ENCODE measurements at places on chromosomes 11 and 22.

GRCh38 chr11:66409226-66409625, 11.6 kb upstream of the NPAS4 start:
- no peak for DNase-seq

DNA sequence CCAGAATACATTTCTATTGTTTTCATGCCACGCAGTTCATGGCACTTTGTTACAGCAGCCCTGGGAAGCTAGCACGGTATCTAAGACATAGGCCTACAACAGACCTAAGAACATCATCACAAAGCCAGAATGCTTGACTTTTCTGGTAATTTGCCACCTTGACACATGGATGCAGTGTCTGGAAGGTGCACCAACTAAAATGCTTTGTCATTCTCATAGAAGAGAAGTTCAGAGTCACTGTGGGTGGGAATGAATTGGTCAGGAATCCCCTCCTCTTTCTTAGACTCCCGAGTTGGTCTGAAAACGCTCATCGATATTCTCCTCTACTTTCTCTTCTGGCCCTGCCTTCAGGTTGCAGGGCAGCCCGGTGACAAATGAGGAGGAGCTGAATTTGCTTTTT, 121.5 kb downstream of the COMMD9 start:
- DNase-seq: no peak

DNA sequence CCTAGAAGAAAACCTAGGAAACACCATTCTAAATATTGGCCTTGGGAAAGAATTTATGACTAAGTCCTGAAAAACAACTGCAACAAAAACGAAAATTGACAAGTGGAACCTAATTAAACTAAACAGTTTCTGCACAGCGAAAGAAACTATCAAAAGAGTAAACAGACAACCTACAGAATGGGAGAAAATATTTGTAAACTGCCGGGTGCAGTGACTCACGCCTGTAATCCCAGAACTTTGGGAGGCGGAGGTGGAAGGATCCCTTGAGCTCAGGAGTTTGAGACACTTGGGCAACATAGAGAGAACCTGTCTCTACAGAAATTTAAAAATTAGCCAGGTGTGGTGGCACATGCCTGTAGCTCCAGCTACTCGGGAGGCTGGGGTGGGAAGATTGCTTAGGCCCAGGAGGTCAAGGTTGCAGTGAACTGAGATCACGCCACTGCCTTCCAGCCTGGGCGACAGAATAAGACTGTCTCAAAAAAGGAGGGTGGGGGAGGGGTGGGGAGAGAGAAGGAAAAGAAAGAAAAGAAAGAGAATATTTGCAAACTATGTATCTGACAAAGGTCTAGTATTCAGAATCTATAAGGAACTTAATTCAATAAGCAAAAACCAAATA, 14.0 kb downstream of the OR2AT4 start:
- no peak for DNase-seq

GRCh38 chr11:128904656-128905344, 13.6 kb downstream of the KCNJ5 start:
- DNase-seq: no peak

- DNase-seq: no peak
Measured at GRCh38 chr11:58671983-58672633, 49.6 kb downstream of the CNTF start.

DNA sequence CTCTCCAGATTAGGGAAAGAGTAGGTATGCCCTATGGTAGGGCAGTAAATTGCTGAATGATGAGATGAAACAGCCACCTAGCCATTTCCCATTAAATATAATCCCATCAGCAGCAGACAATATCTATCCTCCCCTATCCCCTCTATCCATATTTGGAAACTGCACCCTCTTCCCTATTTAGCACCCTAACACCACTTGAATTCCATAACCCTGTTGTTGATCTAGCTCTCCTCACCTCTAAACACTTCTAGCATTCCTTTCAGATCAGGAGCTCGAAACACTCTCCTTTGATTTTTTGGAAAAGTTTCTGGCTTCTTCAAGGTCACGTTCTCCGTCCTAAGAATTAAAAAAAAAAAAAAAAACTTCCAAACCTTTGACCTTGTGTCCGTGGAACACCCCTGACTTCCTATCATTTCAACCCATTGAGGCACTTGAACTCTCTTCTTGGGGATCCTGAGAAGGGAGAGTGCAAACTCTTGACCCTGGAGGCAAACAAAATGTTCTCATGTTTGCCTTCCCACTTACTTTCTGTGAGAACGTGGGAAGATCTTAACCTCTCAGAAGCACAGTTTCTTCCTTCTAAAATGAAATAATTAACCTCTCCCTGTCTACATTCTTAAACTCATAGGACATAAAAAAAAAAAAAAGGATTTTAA, 19.0 kb downstream of the TRIM5 start:
- no peak for DNase-seq

- no peak for DNase-seq
Measured at GRCh38 chr11:88370782-88371181, 33.2 kb upstream of the CTSC start.

- DNase-seq: no peak
Measured at GRCh38 chr11:120613264-120614226, 102.0 kb downstream of the GRIK4 start.

GRCh38 chr11:606245-606644, 9.5 kb downstream of the IRF7 start:
- DNase-seq: no peak

- no peak for DNase-seq
Measured at GRCh38 chr11:63682066-63683021, 1.0 kb downstream of the RTN3 start.

- no peak for DNase-seq
Measured at GRCh38 chr11:134950692-134951304, 538.8 kb upstream of the B3GAT1 start.

GRCh38 chr11:125621995-125622394, 3.0 kb upstream of the CHEK1 start:
- DNase-seq: no peak

DNA sequence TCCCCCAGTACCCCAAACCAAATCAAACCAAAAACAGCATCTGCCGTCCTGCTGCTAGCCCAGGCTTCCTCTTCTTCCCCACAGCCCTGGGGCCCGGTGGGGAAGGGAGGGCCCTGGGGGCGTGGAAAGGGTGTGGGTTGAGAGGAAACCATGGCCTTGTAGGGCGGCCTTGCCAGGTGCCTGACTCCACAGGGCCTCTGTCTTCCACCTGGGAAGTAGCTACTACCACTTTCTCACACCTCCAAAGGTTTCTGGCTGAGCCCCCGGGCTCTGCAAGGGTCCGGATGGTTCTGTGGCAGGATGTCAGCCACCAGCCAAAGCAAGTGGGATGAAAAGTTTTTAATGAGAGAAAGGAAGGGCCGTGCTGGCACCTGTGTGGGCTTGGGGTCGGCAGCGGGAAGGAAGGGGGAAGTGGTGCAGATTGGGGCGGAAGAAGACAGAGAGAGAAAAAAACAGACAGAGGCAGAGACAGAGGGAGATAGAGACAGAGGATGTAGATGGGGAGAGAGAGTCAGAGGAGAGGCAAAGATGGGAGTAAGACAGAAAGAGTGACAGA, 10.5 kb downstream of the TPST2 start:
- no peak for DNase-seq

DNA sequence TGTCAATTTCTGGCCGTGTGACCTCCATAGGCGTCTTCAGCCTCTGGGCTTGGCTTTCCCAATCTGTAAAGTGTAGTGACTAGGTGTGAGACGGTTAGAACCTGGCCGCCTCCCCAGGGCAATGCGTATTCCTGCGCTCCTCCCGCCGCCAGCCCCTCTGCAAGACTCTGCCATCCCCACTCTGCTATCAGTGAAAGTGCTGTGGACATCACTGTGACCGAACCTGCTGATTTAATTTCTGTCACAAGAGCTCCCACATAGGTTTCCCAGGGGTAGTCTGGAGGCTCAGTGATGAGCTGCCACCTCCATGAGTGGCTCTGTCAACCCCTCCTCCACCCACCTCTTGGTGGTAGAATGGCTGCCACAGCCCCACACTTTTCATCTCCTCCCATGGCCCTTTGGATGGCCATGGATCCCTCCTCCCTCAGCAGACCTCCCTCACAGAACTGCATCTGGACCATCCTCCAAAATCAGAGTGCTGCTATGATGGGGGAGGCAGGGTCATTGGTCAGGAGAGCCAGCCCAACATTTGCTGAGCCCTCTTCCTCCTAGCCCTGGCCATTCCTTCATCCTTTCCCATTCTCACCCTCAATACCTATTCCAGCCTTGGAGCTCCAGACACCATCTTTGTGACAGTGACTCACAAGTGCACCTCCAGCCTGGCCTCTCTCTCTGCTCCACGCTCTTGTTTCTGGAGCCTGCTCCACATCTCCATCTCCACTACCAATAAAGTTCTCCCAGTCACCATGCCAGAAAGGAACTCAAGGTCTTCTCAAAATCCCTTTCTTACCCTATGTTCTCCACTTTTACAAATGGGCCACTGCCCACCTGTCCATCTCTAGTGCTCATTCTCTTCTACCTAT, 1.5 kb upstream of the GSC2 start:
- DNase-seq: no peak

DNA sequence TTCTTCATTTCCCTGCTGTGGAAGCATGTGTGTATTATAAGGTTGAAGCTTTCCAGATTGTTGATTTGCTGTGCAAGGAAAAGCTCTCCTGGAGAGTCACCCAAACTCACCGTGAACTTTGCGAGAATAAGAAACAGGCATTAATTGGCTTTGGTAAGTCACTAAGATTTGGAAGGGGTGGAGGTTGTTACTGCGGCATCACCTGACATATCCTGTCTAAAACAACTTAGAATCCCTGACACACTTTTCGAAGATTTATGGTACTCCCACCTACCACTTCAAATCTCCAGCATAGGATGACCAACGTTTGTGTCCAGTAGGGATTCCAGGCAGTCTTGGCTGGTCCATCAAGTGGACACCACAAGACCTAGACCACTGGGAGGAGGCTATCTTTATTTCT, 518.3 kb downstream of the MN1 start:
- no peak for DNase-seq

DNA sequence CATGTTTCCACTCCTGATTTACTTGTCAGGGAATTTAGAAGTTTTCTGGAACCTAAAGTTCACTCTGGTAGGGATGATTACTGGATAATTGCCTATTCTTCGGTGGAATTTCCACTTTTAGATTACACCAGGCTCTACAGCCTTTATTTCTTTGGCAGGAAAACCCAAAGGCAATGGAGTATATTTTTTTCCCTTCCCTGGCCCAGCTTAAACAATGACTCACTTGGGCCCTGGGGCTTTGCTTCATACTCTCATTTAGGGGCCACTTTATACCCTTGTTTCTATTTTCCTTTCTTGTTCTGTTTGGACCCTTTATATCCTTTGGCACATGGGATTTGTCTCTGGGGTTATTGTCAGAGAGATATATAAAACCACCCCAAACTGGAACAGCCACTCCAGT, 114.7 kb downstream of the CSTPP1 start:
- DNase-seq: no peak

GRCh38 chr11:60781286-60781980, 3.7 kb upstream of the MS4A10 start:
- no peak for DNase-seq

DNA sequence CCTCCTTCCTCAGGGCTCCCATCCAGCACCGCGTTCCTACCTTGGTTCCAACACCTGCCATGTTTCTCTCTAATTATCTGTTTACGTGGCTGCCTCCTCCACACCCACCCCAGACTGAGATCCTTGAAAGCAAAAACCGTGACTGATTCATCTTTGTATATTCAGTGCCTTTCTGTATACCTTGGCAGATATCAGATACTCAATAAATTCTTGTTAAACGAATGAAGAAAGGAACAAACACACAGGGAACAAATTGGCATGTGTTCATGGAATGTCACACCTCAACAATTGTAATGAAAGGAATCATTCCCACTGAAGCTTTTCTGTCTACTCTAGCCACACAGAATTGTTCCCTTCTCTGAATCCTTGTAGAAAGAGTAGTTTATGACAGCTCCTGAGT, 20.4 kb upstream of the LRRC55 start:
- no peak for DNase-seq

GRCh38 chr11:43515090-43515489, 156.4 kb downstream of the TTC17 start:
- DNase-seq: no peak

GRCh38 chr11:45097721-45098493, 48.5 kb upstream of the PRDM11 start:
- DNase-seq: peak; percentile 29

- DNase-seq: no peak
Measured at GRCh38 chr11:834371-835316, 1.9 kb downstream of the CD151 start.

GRCh38 chr11:96162816-96163499, 180.0 kb downstream of the MAML2 start:
- DNase-seq: no peak

GRCh38 chr11:75492181-75492820, 33.4 kb downstream of the GDPD5 start:
- DNase-seq: peak; percentile 31

- DNase-seq: no peak
Measured at GRCh38 chr11:102914238-102915043, 39.7 kb upstream of the MMP12 start.

DNA sequence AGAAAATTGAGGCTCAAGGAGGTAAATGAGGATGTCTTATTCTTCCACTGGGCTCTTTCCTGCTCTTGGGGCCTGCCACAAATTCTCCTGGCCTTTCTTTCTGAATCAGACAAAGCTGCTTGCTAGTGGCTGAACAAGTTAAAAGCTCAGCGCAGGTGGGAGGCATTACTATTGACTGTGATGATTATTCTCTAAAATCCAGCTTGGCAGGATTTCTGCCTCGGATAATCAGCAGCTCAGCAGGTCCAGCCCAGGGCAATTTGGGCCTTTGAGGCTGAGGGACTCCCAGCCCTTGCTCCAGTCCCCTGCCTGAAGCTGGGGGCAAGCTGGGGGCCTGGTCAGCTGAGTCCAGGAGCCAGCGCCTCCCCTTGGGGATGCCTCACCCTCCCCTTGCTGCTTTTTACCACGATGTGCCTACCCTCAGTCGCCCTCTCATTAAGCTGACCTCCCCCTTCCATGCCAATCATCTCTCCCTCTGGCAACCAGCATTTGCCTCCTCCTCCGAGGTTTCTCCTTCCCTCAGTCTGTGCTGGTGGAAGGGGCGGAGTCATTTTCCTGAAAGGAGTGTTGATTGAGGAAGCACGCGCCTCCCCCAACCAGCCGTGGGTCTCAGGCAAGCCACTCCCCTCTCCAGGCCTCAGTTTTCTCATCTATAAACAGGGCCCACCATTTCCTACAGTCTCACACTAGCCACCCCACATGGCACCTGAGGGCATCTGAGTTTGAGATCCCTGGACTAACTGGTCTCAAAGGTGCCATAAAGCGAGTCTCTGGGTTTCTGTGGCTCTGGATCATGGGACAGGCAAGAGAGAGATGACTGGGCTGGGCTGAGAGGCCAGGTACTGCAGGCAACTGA, 60.6 kb upstream of the PRDM11 start:
- DNase-seq: no peak

- DNase-seq: no peak
Measured at GRCh38 chr11:133904818-133905515, 51.8 kb downstream of the IGSF9B start.

DNA sequence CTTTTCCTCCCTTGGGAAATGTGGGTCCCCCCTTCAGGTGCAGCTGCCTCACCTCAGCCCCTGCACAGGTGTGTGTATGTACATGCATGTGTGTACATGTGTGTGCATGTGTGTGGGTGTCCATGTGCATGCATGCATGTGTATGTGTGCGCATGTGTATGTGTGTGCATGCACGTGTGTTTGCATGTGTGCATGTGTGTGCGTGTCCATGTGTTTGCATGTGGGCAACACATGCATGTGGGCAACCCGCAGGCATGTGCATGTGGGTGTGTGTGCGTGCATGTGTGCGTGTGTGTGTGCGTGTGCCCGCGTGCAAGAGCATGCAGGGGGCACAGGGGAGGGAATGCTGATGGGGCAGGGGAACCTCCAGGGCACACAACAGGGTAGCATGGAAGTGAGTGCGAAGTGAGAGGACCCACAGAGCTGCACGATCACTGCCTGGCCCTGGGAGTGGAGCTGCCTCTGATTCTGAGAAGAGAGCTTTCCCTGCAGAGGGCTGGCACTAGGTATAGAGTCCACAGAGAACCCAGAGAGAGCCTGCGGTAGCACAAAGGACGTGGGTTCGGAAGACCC, 14.6 kb upstream of the BAIAP2L2 start:
- no peak for DNase-seq

All from stimulated activated CD4-positive, alpha-beta T cell treated with anti-CD3 and anti-CD28 coated beads, Interleukin-2, amount 100 ng/mL, for 48 hours (primary cell).